ENCODE measurements at places on chromosomes 2 and 18.
A peak's percentile ranks its signal among the peaks of the same experiment; 100 is the strongest.

DNA sequence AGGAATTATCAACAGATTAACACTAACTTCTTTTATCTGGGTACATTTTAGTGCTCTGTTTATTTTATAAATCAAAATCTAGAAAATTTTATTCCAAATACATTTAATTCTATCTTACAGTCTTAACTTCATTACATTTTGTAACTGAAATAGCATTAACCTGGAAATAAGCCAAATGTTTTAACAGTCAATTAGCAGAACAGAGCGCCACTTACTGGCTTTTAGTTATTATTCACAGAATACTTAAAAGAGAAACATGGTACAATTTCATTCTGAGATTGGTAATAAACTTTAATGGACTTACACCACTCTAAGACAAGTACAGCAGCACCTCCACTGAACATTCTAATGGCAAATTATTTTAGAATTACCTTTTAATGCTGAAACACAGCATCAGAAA, 38.6 kb downstream of the SS18 start:
- ATAC-seq: no peak

DNA sequence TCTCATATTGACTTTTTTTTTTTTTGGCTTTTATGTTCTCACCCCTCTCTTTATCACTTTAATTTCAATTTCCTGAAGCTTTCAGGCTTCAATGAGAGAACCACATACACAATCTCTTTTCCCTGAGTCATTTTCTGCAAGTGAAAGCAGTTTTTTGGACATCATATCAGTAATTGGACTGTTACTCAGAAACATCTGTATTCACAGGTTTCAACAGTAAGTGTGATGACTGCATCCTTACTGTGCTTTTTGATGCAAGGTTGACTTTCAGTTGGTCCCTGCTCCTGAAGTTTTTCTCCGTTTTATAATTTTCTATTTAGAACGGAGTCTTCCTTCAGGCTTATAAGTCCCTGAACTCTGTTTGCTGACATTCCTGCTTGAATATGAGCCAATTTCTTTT, 70.5 kb upstream of the CCBE1 start:
- ATAC-seq: no peak

GRCh38 chr2:45844796-45845457, 193.5 kb downstream of the PRKCE start:
- no peak for ATAC-seq

DNA sequence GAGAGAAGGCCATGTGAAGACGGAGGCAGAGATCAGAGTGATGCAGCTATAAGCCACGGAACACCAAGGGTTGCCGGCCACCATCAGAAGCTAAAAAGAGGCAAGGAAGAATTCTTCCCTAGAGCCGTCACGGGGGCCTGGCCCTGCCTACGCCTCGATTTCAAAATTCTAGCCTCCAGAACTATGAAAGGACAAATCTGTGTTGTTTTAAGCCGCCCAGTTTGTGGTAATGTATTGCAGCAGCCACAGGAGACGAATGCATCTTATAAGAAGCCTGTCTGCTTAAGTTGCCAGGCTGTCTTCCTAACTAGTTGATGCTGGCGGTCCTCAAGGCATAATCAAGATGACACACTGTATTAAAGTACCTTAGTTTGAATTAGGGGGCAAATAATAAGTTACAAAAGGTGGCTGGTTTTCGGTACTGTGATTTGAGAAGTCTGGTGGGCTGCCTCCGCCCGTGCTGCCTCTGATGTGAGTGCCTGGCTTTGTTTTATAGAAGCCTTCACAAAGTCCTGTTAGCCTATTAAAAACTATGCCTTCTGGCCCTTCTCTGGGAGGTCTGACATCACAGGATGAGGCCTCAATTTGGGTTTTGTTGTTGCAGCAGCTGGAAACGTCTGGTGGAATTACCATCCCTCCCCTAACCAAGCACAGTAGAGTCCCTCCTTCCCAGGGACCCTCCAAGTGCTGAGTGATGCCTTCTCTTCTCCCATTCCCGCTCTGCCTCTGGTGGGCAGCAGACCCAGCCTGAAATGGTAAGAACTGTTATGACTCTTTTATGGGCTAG, 53.6 kb downstream of the SRD5A2 start:
- no peak for ATAC-seq

DNA sequence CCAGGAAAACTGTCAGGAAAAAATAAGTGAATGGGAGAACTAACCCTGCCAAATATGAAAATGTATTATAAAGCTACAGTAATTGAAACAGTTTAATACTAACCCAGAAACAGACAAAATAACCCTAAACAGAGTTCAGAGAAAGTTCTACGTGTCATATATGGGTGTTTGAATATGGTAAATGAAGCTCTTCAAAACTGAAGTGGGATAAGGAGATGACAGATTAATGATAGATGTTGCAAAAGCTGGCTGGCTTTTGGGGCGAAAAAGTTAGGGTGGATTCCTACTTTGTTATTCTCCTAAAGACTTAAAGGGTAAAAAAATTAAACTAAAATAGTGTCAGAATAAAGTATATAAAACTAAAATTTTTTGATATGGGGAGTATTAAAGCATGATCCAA, 101.8 kb upstream of the ARL5A start:
- ATAC-seq: no peak

DNA sequence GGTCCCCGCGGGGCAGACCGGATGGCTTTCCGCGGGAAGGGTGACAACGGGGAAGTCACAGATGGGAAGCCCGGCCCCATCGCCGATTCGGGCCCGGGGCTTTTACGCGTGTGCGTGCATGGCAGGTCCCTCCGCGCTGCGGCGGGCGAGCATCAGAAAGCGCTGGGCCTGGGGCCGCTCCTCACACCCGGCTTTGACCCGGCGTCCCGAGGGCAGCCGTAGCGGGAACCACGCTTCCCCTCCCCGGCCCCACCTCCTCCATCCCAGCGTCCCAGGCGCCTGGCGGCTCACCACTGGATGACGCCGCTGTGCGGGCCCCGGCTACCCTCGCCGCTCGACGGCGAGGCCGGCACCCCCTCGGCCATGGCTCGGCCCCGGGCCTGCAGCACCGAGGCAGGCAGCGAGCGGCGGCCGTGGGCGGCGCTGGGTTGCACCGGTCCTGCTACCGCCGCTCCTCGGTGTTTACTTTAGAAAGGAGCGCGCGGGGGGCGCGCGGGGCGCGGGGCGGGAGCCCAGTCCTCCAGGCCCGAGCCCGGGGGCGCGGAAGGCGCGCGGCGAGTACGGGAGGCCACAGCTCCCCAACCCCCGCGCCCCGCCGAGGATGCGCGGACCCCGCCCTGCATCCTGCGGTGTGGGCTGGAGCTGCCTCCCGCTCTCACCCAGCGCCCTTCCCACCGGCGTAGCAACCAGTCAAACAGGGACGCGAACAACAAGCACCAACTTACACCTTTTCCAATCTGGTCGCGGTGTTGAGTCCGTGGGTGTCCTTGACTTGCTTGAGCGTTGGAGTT, 806 bp downstream of the RFX8 start:
- peak; percentile 55 for ATAC-seq

DNA sequence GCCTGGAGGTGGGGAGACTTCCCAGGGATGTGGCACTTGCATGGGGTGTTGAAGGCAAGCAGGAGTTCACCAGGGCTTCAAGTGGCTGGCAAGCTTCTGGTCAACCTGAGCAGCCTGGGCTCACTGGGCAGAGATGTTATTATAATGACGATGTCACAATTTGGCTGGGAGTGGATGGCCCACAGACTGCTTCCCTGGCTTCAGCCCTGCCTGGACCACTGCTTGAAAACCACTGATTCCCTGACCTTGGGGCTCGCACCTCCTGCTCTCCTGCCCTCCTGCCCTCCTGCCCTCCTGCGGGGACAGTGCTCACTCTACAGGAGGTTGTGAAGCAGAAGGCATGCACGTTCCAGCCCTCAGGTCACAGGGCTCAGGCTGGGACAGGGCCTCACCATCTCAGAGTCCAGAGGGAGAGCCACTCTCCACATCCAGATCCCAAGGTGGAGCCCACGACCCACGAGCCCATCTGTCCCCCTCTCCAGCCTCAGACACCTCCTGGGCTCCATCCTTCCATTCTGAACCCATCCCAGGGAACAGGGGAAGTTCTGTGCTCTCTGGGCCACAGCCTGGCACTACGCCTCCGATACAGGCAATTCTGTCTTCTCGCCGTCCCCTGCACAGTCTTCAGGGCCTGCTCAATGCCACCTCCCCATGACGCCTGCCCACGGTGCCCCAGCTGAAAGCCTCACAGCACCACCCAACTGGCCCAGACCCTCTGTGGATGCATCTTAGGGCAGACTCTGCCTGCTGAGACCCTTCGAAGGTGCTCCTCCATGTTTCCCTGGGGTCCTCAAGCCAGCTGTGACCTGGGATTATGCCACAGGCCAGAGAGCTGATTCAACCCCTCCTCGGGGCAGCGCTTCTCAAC, 241.6 kb upstream of the RAB6C start:
- peak; percentile 21 for ATAC-seq

DNA sequence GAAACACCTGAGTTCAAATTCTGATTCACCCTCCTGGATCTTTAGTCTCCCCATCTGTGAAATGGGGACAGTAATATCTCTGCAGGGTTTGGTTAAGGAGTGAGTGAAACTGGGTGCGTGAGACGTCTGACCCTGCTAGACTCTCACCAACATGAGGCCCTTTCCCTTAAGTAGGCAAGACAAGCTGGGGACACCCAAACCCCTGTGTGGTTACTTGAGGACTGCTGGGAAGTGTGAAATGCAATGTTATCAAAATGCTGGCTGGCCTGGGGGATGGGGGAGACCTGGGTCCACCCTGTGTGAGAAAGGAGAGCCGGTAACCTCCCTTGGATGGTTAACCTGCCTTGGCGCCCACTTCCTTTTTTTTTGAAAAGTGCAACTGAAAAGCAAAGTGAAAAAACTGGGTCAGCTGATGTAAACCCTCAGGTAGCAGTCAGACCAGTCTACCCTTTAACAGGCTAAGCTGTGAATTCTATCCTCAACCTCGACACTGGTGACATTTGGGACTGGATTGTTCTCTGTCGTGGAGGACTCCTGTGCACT, 82.3 kb downstream of the INPP5D start:
- ATAC-seq: peak; percentile 25

DNA sequence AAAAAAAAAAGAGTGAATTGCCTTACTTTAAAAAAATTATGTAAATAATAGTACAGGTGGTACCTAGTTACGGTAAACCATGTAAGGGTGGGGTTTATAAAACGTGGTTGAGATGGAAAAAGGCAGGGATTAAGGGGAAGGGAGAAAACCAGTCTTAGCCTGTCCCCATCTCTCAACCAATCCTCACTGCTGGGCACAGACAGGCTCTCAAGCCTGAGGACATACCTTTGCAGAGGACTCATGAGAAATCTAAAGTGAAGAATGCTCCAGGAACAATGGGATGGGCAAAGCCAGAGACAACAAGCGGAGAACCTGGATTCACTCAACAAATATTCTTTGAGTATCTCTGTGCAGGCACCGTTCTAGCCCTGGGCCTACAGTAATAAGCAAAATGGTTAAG, 3.4 kb upstream of the IGFBP2 start:
- no peak for ATAC-seq

- ATAC-seq: no peak
Observed at GRCh38 chr2:238965371-238966071, 117.6 kb downstream of the TWIST2 start.

DNA sequence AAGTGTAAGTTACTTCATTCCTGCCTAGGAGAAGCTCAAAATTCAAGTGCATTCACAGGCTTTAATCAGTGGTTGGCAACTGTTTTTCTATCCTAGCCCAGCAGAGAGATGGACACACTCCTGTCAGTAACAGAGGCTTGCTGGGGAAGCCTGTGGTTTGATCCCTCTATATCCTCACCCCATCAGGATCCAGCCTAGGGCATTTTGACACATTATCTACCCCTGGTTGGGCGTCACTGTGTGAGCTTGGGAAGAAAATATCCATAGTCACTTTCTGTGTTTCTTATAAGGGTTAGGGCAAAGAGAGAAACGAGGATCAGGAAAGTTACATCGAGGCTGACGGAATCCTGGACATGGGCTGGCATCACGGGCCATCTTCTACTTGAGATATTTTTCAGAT, 10.0 kb downstream of the NT5DC4 start:
- no peak for ATAC-seq

- no peak for ATAC-seq
Observed at GRCh38 chr18:13241083-13241892, 22.7 kb downstream of the LDLRAD4 start.

- no peak for ATAC-seq
Observed at GRCh38 chr2:237403024-237403882, 10.7 kb downstream of the COL6A3 start.

DNA sequence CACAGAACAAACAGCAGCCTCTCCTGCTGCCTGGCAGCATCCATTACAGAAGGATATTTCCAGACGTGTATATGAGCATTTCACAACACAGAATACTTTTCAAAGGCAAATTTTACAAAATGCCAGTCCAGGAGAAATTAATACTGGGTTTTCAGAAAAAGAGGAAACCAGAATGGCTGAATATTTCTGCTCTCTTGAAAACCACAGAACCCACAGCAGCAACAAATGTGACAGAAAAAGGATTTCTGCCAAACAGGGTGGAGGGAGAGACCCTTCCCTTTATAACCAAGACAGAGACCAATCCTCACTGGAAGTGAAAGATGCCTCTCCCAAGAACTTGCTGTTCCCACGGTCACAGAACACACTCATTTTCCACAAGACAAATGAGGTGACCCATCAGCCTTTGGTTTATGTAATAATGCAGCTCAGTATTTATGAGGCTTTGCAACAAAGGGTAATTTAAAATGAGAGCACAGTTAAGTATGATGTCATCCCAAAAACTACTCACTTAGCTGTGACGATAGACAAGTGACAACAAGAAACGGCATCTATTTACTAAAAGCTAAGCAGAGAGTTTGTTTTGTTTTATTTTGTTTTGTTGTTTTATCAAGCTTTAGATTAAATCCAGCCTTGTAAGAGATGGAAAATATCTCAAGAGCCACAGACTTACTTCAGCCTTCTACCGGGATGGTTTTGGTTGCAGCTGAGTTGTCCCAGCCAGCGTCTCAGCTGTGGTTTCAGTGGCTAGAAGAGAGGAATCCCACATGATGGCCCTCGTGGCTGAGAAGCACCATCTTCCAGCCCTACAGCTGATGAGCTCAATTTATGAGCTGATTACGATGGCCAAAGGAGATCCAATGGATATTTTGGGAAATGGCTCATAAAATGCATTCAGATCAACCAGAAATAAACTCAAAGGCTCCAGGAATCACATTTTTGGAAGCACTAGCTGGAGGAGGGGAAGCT, 249.3 kb upstream of the AGAP1 start:
- no peak for ATAC-seq

DNA sequence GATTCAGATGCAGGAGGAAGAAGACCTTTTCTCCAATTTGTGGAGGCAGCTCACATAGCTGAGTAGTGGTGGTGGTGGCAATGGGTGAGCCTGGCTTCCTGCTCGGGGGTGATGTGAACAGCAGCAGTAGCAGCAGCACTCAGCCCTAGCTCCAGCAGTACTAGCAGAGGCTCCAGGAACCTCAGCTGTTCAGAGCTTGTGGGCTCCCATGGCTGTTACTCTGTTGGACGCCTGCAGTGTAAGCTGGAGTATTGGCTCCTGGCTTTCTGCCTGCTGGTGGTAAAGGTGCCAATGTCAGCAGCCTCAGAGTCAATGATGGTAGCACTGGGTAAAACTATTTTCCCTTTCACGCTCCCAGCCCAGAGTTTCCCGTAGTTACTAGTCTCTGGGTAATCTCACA, 3.1 kb upstream of the SEH1L start:
- ATAC-seq: no peak

DNA sequence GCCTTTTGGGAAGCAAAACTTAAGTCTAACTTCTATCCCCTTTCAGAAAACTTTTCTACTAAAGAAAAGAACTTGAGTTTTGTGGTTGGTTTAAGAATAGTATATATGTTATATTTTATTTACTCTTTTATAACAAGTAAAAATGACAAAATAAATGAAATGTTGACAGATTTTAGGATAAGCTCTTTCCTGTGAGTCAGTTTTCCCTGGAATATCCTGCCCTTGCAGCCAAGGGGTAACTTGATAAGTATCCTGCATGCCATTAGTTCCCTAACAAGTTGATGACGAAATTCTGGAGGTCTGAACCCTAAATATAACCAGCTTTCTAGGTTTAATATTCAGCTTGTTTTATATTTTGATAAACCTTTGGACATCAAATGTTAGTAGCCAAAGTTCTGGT, 7.3 kb upstream of the HTR2B start:
- no peak for ATAC-seq
